Brain microvascular endothelial cell (primary cell): ENCODE measurements at places on chromosomes 5 and 9.

DNA sequence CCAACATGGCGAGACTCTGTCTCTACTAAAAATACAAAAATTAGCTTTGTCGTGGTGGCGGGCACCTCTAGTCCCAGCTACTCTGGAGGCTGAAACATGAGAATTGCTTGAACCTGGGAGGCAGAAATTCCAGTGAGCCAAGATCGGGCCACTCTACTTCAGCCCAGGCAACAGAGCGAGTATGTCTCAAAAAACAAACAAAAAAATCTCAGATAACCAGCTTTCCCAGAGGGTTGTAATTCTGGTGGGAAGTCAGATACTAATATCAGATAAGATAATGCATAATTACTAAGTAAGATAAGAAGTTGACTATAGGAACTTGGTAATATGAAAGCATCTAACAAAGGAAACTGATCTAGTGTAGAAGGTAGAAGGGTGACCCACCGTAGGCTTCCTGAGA, 60.6 kb downstream of the PCDH1 start:
- no peak for DNase-seq

DNA sequence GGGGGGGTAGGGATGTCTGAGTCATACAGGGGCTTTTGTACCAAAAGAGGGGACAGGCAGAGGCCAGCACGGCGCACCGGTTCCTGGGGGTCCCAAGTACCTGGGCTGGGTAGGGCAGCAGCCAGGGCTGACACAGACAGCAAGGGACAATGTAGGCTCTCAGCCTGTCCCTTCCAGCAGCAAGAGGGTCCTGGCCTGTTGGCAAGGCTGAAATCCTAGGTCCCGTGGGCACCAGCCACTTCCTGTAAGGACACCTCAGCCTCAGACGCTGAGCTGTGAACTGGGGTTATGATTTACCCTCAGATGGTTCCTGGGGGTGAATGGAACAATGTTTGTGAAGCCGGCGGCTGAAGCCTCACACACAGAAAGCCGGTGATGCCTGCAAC, 41.3 kb downstream of the NACC2 start:
- DNase-seq, result no peak

GRCh38 chr9:17744786-17745185, 165.9 kb downstream of the SH3GL2 start:
- DNase-seq, result no peak

GRCh38 chr5:10832987-10833386, 72.0 kb upstream of the DAP start:
- DNase-seq, result no peak

GRCh38 chr5:171852255-171852681, 66.7 kb downstream of the SMIM23 start:
- DNase-seq, result no peak

DNA sequence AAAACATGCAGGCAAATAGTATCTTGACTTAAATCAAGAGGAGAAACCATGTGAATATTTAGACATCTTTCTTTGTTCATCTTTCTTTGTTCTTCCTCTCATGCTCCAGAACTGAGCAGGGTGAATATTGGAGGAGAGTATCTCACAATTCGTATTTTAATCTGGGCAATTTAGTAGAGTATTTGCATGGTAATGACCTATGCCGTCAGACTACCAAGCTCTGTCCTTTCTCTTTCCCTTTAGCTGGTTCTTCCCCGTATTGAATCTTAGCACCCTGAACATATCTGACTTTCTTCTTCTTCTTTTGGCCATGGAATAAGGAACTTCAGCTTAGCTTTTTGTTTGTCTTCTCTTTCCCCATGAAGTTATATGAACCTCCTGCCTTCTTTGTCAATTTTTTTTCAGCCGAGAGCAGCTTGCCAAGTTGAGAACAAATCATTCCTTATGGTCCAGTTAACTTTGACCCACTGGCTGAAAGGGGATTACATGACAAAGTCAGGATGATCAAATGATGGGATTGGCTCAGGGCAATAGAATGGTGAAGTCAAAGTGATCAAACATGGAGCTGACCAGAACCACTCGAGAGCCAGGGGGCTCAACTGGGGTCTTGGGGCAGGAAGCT, 95.8 kb downstream of the DAPK1 start:
- no peak for DNase-seq

- DNase-seq, result no peak
Observed at GRCh38 chr9:9341203-9341602, 1271.6 kb downstream of the PTPRD start.

- DNase-seq, result no peak
Observed at GRCh38 chr5:60754495-60754894, 54.5 kb upstream of the DEPDC1B start.

GRCh38 chr5:44388321-44389089, 715 bp downstream of the FGF10 start:
- no peak for DNase-seq

- no peak for DNase-seq
Observed at GRCh38 chr5:129696636-129697035, 51.3 kb upstream of the MINAR2 start.
